Left ventricle myocardium inferior (tissue), 1 donor: ENCODE measurements at places on chromosomes 11 and 22. TPM values are rescaled to one million over a fixed set of nuclear protein-coding genes. Genes with fewer than 3 reads are reported as not detected.
A peak's percentile ranks its signal among the peaks of the same experiment; 100 is the strongest.

The OR2AG1 gene
- not detected for total RNA-seq

GRCh38 chr22:32411829-32412592 lies at the start of gene RTCB:
TSS of gene RTCB (minus strand) at chr22:32412247. CDS start at chr22:32412156, 91 bp downstream.
- DNase-seq = peak; percentile 93

GRCh38 chr11:89737116-89737515 lies 27.0 kb downstream of the TRIM77 start:
- DNase-seq = no peak

DNA sequence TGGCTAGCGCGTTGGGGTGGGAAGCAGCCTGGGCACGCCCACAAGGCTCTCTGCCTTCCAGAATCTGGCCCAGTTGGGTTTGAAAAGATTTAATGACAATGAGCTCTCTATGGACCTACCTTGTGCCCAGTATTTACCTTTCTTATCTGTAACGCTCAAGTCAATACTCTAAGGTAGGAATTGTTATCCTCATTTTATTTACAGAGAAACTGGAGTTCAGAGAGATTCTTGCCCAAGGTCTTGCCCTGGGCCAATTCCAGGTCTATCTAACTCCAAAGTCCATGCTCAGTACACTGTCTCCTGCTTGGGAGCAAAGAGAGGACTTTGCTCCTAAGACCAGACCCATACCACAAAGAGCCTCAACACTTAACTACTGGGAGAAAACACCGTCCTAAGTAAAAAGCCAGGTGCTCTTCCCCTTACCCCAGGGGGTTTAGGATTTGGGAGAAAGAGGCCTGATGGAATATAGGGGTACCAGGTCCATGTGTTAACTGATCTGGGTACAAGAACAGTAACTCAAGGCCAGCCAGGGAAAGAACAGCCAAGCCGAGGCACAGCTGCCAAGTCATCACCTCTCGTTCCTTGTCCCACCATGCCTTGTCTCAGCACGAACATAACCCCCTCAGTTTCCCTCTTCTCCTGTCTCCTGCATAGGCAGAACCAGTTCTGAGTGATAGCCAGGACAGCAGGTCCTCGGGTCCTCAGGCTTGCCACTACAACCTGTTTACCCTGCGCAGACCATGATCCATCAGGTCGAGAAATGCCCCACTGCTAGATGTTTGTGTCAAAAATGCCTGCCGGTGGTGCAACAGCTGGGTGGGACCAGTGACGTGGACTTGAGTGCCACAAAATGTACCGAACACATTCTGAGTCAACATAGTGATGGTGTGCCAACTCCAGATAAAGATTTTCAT lies 14.6 kb downstream of the APOA4 start:
- DNase-seq = no peak

DNA sequence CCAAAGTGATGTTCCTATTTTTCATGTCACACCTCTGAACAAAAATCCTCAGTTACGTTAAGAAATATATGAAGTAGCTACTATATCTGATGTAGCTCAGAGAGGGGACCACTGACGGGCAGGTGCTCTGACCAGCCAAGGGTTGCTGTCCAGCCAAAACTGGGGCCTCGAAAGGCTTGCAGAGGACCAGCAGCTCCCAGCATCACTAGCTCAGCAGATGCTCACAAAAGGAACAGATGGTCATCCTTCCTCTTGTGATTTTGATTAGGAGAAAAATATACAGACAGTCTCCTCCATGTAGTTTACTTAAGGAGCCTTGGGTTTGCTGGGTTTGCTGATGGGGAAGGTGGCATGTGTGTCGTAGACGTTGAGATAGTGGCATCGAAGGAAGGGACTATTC lies 374.6 kb upstream of the B3GAT1 start:
- no peak for DNase-seq

DNA sequence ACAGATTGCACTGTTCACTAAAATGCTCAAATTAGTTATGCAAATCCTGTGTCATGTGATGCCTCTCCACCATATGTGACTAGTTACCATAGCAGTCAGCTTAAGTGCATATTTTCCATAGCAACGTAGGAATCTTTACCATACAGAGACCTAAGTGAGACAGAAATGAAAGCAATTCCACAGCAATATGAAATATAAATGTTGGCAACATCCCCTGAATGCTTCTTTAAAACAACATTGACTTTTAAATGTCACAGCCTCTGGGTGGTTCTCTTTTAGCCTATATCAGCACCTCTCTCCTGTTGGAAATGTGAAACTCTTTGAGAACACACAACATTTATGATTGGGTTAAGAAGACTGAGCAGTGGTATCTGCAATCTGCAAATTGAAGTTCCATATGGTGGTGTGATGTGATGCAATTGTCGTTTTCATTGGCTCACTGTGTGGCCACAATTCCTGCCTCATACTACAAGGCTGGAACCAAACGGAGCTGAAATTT lies 814.6 kb downstream of the DLG2 start:
- DNase-seq = no peak

GRCh38 chr11:132943357-132943705 lies 589.0 kb downstream of the OPCML start:
- no peak for DNase-seq

GRCh38 chr11:68107689-68108088 lies 13.5 kb downstream of the CHKA start:
- no peak for DNase-seq

The BATF2 gene
- total RNA-seq = 1.3 TPM

GRCh38 chr11:89437317-89437716 lies 53.9 kb downstream of the NOX4 start:
- DNase-seq = no peak

- DNase-seq = peak; percentile 77
Observed at GRCh38 chr11:19557720-19558140, 154.9 kb upstream of the NAV2 start.

GRCh38 chr11:60377401-60378136 lies 763 bp upstream of the MS4A7 start:
- DNase-seq = peak; percentile 42

GRCh38 chr11:122656073-122656630 lies 630 bp downstream of the UBASH3B start:
- peak; percentile 35 for DNase-seq

- DNase-seq = no peak
Observed at GRCh38 chr11:70220920-70221319, 17.8 kb downstream of the FADD start.

DNA sequence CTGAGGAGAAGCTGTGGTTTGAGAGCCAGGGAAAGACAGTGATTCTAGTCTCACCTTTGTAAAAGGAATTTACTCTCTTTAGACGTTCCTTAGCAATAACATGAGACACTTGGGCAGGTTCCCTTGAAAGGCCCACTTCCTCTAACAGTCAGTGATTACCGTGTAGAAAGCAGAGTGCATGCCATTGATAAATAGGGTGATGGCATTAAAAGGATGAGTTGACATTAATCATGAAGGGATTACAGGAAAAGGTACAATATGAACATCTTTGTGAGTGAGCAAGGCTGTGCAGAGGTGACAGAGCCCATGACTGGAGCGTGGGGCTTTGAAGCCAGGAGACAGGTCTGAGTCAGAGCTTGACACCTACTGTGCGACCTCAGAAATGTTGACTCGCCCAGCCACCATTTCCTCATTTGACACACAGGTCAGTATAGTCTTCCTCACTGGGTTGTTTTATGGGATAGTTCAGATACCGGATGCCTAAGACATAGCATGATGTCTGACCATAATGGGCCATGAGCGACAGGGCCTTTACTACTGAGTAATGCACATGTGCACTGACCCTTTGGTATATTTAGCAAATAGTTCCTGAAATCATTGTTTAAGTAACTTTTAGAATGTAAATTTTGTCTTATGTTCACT lies 341.7 kb upstream of the MTNR1B start:
- DNase-seq = no peak

DNA sequence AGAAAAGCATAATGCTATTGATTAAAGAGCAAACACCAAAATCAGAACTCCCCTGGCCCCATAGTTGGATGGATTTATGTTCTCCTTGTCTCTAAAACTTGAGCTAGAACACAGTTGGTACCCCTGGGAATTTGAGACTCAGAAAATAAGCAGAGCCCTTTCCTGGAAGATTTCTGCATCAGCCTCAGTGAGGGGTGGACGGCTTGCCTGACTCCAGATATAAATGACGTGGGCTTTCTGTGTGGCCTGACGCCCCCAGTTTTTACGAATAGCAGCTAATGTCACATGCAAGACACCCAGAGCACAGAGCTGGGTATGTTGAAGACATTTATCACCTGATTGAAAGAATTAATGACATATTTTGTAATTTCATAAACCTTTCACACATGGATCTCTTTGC lies 130.8 kb downstream of the TRIM29 start:
- DNase-seq = no peak

DNA sequence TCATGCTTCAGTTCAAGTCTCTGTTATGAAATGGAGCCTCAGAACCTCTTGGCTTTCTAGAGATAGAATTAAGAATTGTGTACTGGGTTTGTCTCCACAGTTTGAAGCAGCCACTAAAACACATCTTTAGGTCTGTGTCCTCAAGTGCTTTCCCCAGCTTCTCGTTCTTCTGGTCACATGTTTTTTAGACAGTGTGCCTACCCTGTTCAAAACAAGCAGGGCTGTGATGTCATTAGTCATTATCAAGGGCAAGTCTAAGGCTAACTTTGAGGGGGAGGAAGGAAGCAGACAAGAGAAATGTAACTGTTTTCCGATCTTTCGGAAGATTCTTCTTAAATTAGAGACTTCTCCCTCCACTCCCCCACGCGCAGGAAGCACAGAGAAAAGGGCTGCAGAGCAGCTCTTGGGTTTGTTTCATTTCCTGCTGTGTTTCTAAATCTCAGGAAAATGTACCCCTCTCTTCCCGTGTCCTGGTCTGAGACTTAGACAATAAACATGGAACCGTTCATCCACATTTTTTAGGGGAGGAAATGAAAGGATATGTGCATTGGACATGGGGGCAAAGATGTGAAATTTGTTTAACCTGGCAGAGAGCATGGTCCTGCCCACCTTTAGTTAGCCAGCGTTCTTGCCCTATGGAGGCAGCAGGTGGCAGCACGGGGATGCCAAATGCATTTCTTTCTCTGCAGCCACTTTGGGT lies 3.1 kb downstream of the AKIP1 start:
- DNase-seq = no peak

The DRICH1 gene
- total RNA-seq = not detected

The IL17REL gene
- total RNA-seq = not detected

The MS4A14 gene
- 1.1 TPM for total RNA-seq

DNA sequence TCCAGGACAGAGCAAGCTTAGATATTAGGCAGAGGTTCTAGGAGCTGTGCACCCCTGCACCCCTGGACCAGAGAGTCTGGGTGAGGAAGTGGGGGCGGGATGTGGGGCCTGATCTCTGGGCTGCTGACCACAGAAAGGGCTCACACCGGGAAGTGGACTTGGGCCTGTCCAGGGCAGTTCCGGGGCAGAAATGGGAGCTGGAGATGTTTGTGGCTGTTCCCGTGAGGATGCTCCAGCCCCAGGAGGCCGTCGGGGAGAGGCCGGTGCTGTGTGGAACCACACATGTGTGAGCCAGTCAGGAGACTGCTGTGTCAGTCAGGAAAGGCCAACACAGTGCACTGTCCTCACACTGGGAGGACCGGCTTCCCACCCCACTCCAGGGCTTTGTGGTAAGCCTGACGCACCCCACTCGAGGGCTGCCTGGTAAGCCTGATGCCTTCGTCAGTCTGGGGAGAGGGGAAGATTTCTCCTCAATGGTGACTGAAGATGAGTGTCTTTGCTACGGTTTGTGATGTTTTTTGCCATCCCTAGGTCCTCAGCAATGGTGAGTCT lies 741.0 kb downstream of the BRD1 start:
- DNase-seq = no peak
